ENCODE measurements at places on chromosomes 7 and 10. TPM values are rescaled to one million over a fixed set of nuclear protein-coding genes. Genes with fewer than 3 reads are reported as not detected.

Gene GNA12
- total RNA-seq, result 66.2 TPM

DNA sequence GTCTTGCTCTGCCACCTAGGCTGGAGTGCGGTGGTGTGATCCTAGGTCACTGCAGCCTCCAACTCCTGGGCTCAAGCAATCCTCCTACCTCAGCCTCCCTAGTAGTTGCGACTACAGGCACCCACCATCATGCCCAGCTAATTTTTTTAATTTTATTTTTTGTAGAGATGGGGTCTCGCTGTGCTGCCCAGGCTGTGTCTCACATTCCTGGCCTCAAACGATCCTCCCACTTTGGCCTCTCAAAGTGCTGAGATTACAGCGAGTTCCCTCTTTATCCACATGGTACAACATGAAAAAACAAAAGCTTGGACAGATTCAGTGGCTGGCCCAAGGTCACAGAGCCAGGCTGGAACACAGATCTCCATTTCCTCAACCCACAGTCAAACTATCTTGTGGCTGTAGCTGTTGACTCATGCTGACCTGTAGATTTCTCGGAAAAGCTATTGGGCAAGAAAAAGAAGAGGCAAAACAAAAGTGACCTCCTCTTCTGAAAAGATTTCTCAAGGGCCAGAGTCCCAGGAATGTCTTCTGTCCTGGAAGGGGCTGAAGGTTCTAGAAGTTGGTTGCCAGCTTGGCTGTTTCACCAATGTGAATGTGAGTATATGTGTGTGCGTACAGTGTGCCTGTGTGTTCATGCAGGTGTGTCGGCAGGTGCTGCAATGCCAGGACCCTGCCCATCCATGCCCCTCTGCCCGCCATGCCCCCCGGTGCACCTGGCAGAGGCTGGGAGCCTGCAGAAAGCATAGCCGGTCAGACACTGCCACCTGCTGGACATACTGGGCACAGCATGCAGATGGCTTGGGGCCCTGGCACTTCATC, 28.4 kb downstream of the TMEM130 start:
- H3K36me3 ChIP-seq, result peaks cover 3% of the 10 kb centered on the region
- peaks cover 13% of the 10 kb centered on the region for H3K27me3 ChIP-seq
- H3K4me1 ChIP-seq, result peaks cover 13% of the 10 kb centered on the region

Gene THSD7A
- 211 TPM for total RNA-seq

DNA sequence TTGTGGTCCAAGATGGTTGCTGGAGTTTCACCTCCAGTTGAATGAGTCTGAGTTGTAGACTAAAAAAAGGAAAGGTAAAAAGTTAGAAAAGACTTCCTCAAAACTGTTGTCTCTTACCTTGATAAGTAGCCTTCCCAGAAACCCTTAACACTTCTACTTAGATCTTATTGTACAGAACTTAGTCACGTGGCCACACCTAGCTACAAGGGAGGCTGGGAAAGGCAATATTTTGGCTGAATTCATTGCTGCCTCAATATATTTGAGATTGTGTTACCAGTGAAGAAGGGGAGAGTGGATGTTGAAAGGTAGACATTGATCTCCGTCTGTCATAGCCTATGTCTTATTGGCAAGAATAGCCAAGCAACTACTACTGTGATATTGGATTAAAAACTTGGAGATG, 35.5 kb upstream of the VDAC2 start:
- no peak overlapping the region for H3K27ac ChIP-seq
- H3K4me3 ChIP-seq, result no peak overlapping the region

- peak; percentile 23 for DNase-seq
- no peaks in the 10 kb centered on the region for H3K36me3 ChIP-seq
- peaks cover 5% of the 10 kb centered on the region for H3K4me1 ChIP-seq
- no peak overlapping the region for H3K27ac ChIP-seq
Observed at GRCh38 chr10:114044247-114045135, 825 bp downstream of the ADRB1 start.

DNA sequence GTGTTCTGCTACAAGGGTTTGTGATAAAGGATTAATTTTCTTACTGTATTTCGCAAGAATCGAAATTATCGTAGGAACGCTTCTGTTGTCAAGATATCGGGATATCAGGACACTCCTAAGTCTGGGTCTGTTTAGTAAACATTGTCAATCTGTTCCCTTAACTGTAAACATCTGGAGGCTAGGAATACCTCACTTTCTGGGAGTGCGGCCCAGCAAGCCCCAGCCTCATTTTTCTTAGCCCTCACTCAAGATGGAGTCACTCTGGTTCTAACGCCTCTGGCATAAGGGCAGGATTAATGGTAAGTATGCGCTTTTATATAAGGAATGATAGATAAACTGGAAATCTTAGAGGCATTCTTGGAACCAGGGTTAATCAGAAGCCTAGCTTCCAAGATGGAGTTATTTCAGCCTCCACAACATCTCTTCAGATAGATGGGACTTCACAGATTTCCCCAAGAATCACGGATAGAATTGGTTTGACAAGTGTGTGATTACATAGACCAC, 30.1 kb upstream of the CCL24 start:
- H3K4me1 ChIP-seq, result no peaks in the 10 kb centered on the region
- no peak overlapping the region for H3K27ac ChIP-seq
- H3K27me3 ChIP-seq, result peaks cover 5% of the 10 kb centered on the region
- H3K36me3 ChIP-seq, result no peaks in the 10 kb centered on the region
- H3K4me3 ChIP-seq, result no peak overlapping the region
- DNase-seq, result no peak

- no peak overlapping the region for H3K27ac ChIP-seq
- DNase-seq, result no peak
- H3K4me3 ChIP-seq, result no peak overlapping the region
- H3K36me3 ChIP-seq, result no peaks in the 10 kb centered on the region
Observed at GRCh38 chr7:96205665-96206064, 116.2 kb downstream of the SLC25A13 start.

- no peaks in the 10 kb centered on the region for H3K4me1 ChIP-seq
- H3K36me3 ChIP-seq, result no peaks in the 10 kb centered on the region
- H3K27me3 ChIP-seq, result peaks cover 2% of the 10 kb centered on the region
- H3K27ac ChIP-seq, result no peak overlapping the region
- DNase-seq, result no peak
Observed at GRCh38 chr7:114818501-114818900, 103.4 kb upstream of the MDFIC start.

GRCh38 chr7:5677538-5678294, 103.7 kb downstream of the RNF216 start:
- peak overlapping the region; percentile 22 for H3K27ac ChIP-seq
- H3K4me1 ChIP-seq, result peaks cover 22% of the 10 kb centered on the region
- H3K27me3 ChIP-seq, result no peaks in the 10 kb centered on the region
- H3K4me3 ChIP-seq, result peak overlapping the region; percentile 16
- no peaks in the 10 kb centered on the region for H3K36me3 ChIP-seq

Gene ELMO1
- total RNA-seq, result 5.5 TPM

Gene C10orf67
- total RNA-seq, result not detected

DNA sequence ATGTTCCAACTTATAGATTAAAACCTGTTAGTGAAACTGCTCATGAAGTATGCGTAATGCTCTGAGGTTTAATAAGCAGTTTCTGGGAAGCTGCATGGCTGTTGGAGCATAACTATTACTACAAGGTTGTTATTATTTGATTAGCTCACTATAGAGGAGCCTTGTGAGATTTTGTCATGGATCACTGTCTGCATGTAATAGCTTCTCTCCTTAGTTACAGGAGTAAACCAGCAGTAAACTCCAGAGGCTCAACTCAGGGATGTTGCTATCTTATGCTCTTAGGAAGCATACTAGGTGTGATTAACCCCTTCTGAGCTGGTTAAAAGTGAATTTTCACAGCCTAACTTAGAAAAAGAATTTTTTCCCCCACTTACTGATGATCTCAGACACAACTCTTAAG, 63.6 kb upstream of the IFRD1 start:
- no peak for DNase-seq
- H3K27ac ChIP-seq, result no peak overlapping the region
- H3K4me1 ChIP-seq, result peaks cover 3% of the 10 kb centered on the region
- H3K27me3 ChIP-seq, result peaks cover 5% of the 10 kb centered on the region
- no peak overlapping the region for H3K4me3 ChIP-seq
- no peaks in the 10 kb centered on the region for H3K36me3 ChIP-seq

- peaks cover 13% of the 10 kb centered on the region for H3K27me3 ChIP-seq
- H3K27ac ChIP-seq, result peak overlapping the region; percentile 83
- peaks cover 29% of the 10 kb centered on the region for H3K4me1 ChIP-seq
- peak overlapping the region; percentile 91 for H3K4me3 ChIP-seq
Observed at GRCh38 chr7:143884969-143885559, 16.9 kb downstream of the TCAF1 start.

- H3K4me3 ChIP-seq, result no peak overlapping the region
- H3K27ac ChIP-seq, result no peak overlapping the region
- no peak for DNase-seq
- H3K27me3 ChIP-seq, result no peaks in the 10 kb centered on the region
- no peaks in the 10 kb centered on the region for H3K4me1 ChIP-seq
Observed at GRCh38 chr7:66781408-66782090, 41.0 kb downstream of the RABGEF1 start.

GRCh38 chr10:12531305-12532220, 182.2 kb downstream of the CAMK1D start:
- peaks cover 2% of the 10 kb centered on the region for H3K4me1 ChIP-seq
- no peaks in the 10 kb centered on the region for H3K27me3 ChIP-seq
- H3K27ac ChIP-seq, result no peak overlapping the region
- DNase-seq, result no peak
- H3K4me3 ChIP-seq, result no peak overlapping the region

GRCh38 chr10:96703358-96703757, 17.0 kb downstream of the PIK3AP1 start:
- peaks cover 3% of the 10 kb centered on the region for H3K4me1 ChIP-seq
- H3K27me3 ChIP-seq, result peaks cover 2% of the 10 kb centered on the region
- H3K27ac ChIP-seq, result no peak overlapping the region
- no peak for DNase-seq
- no peak overlapping the region for H3K4me3 ChIP-seq

- H3K27ac ChIP-seq, result no peak overlapping the region
- H3K4me3 ChIP-seq, result no peak overlapping the region
- peaks cover 2% of the 10 kb centered on the region for H3K4me1 ChIP-seq
- H3K36me3 ChIP-seq, result no peaks in the 10 kb centered on the region
- H3K27me3 ChIP-seq, result no peaks in the 10 kb centered on the region
- DNase-seq, result no peak
Observed at GRCh38 chr7:137539111-137539715, 195.7 kb upstream of the PTN start.

DNA sequence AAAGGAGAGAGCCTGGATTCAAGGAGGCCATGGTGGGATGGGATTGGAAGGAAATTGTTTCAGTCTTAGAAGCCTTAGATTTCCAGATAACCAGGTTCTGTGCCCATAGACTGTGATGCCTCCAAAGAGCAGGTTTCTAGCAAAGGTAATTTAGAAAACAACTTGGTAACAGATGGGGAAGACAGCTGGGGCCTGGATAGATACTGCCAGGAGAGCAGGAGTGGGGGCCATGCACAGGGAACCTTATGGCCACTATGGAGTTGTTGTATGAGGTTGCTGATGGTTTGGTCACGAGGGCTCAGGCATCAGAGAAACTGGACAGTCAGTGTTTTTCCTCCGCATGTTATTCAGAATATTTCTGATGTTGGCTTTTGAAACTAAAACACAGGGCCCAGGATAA, 901.9 kb downstream of the LRMDA start:
- H3K4me1 ChIP-seq, result peaks cover 30% of the 10 kb centered on the region
- DNase-seq, result no peak
- H3K4me3 ChIP-seq, result no peak overlapping the region
- peaks cover 4% of the 10 kb centered on the region for H3K27me3 ChIP-seq

DNA sequence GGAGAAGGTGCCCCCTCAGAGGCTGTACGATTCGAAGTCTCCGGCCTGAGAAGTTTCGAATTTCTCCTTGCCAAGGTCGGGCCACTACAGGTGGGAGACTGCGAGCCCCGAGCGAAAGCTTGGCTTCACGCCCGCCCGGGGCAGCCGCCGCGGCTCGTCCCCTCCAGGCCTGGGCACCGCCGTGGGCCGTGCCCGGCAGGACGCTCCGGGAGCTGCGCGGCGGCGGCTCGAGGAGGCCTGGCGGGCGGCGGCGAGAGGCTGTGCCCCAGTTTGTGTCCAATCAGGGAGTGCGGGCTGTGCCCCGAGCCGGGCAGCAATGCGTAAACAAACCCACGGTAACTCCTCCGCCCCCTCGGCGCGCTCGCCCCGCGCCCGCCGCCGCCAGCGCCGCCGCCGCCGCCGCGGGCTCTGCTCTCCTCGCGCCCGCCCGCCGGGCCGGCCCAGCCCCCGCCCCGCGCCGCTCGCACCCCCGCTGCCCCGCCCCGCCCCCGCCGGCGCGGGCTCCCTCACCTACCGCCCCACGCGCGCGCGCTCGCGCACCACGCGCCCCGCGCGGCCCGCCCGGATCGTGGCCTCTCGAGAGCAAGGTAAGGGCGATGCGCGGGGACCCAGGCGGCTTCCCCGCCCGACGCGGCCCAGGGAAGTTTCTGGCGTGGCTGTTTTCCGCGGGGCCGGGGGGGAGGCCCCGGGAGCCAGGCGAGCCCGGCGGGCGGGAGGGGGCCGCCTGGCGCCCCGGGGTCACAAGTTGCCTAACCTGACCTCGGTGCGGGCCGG, 57.8 kb upstream of the PCGF5 start:
- DNase-seq, result peak; percentile 42
- H3K36me3 ChIP-seq, result peaks cover 6% of the 10 kb centered on the region
- H3K27me3 ChIP-seq, result peaks cover 20% of the 10 kb centered on the region
- H3K4me1 ChIP-seq, result no peaks in the 10 kb centered on the region
- peak overlapping the region; percentile 66 for H3K4me3 ChIP-seq

GRCh38 chr7:101241443-101242349, 3.2 kb downstream of the FIS1 start:
- DNase-seq, result no peak
- no peak overlapping the region for H3K4me3 ChIP-seq
- H3K36me3 ChIP-seq, result no peaks in the 10 kb centered on the region
- H3K27ac ChIP-seq, result no peak overlapping the region

- no peak overlapping the region for H3K4me3 ChIP-seq
- H3K27ac ChIP-seq, result no peak overlapping the region
- H3K4me1 ChIP-seq, result no peaks in the 10 kb centered on the region
- DNase-seq, result no peak
Observed at GRCh38 chr10:106978756-106979155, 185.8 kb downstream of the SORCS1 start.

Data from glutamatergic neuron (in vitro differentiated cells).